Osteocyte (in vitro differentiated cells): ENCODE measurements at places on chromosomes 6 and 20. TPM values are rescaled to one million over a fixed set of nuclear protein-coding genes. Genes with fewer than 3 reads are reported as not detected.

GRCh38 chr6:169109411-169110220, 144.0 kb downstream of the THBS2 start:
- no peaks in the 10 kb centered on the region for H3K36me3 ChIP-seq
- H3K4me1 ChIP-seq, result peaks cover 16% of the 10 kb centered on the region
- H3K27ac ChIP-seq, result no peak overlapping the region
- DNase-seq, result peak; percentile 13
- no peaks in the 10 kb centered on the region for H3K27me3 ChIP-seq

- no peaks in the 10 kb centered on the region for H3K36me3 ChIP-seq
- no peak for DNase-seq
- H3K27me3 ChIP-seq, result peaks cover 92% of the 10 kb centered on the region
- peaks cover 23% of the 10 kb centered on the region for H3K4me1 ChIP-seq
Measured at GRCh38 chr20:9514461-9515213, at the start of gene LAMP5. Gene LAMP5, plus strand, starts transcription at chr20:9514590. Its CDS starts 263 bp downstream, at chr20:9514853.

GRCh38 chr20:45373353-45374100, 4.6 kb downstream of the TP53TG5 start:
- H3K36me3 ChIP-seq, result peaks cover 3% of the 10 kb centered on the region
- H3K27ac ChIP-seq, result no peak overlapping the region
- peak; percentile 90 for DNase-seq
- no peak overlapping the region for H3K4me3 ChIP-seq

The TMEM244 gene
- total RNA-seq, result not detected in 2 replicates

GRCh38 chr6:165229216-165229615, 80.2 kb downstream of the C6orf118 start:
- no peak overlapping the region for H3K4me3 ChIP-seq
- no peak overlapping the region for H3K27ac ChIP-seq
- no peak for DNase-seq
- H3K36me3 ChIP-seq, result no peaks in the 10 kb centered on the region
- peaks cover 2% of the 10 kb centered on the region for H3K27me3 ChIP-seq
- H3K4me1 ChIP-seq, result no peaks in the 10 kb centered on the region

The PAK5 gene
- not detected in 2 replicates for total RNA-seq

The LHFPL5 gene
- not detected in 2 replicates for total RNA-seq

- H3K27ac ChIP-seq, result no peak overlapping the region
- peaks cover 1% of the 10 kb centered on the region for H3K4me1 ChIP-seq
- DNase-seq, result no peak
- H3K36me3 ChIP-seq, result no peaks in the 10 kb centered on the region
- no peaks in the 10 kb centered on the region for H3K27me3 ChIP-seq
- H3K4me3 ChIP-seq, result no peak overlapping the region
Measured at GRCh38 chr6:23454080-23454976, 671.7 kb upstream of the NRSN1 start.

GRCh38 chr6:111248789-111249188, 161.5 kb downstream of the SLC16A10 start:
- peaks cover 30% of the 10 kb centered on the region for H3K27me3 ChIP-seq
- H3K4me3 ChIP-seq, result no peak overlapping the region
- no peaks in the 10 kb centered on the region for H3K36me3 ChIP-seq
- H3K4me1 ChIP-seq, result no peaks in the 10 kb centered on the region
- H3K27ac ChIP-seq, result no peak overlapping the region
- no peak for DNase-seq

DNA sequence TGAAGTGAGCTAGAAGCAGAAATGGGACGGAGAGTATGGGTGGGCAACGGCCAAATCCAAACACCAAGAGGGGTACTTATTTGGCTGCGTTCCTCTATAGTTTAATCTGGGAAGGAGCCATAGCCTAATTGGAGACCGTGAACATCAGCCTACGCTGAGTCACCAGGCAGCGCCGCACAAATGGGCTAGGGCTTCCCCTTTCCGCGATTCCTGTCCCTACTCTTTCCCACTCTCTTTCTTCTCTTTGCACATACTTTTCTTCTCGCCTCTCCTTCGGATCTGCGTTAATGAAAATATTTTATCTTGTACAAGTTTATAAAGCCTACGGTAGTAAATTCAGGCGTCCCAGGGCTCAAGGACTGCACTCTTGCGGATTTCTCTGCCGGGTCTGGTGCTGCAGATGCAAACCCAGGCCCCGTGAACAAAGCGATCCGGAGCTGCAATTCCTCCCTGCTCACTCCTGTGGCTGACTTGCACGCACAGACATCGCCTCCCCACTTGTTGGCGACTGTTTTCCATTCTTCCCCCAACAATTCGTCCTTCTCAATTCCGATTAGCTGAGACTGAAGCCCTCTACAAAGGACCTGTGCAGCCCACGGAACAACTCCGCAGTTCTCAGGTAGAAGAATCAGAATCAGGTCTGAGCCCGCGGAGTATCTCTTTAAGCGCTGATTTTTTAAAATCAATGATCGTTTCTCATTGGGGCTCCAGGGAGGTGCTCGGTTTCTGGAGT, 4.2 kb upstream of the TBX18 start:
- no peak overlapping the region for H3K27ac ChIP-seq
- H3K27me3 ChIP-seq, result peaks cover 81% of the 10 kb centered on the region
- DNase-seq, result no peak
- H3K4me1 ChIP-seq, result peaks cover 25% of the 10 kb centered on the region
- H3K36me3 ChIP-seq, result peaks cover 5% of the 10 kb centered on the region
